Stimulated activated CD8-positive, alpha-beta memory T cell treated with anti-CD3 and anti-CD28 coated beads, Interleukin-7, amount 100 ng/mL, for 1 hour (primary cell): ENCODE measurements at places on chromosomes 11 and 22.
A peak's percentile ranks its signal among the peaks of the same experiment; 100 is the strongest.

DNA sequence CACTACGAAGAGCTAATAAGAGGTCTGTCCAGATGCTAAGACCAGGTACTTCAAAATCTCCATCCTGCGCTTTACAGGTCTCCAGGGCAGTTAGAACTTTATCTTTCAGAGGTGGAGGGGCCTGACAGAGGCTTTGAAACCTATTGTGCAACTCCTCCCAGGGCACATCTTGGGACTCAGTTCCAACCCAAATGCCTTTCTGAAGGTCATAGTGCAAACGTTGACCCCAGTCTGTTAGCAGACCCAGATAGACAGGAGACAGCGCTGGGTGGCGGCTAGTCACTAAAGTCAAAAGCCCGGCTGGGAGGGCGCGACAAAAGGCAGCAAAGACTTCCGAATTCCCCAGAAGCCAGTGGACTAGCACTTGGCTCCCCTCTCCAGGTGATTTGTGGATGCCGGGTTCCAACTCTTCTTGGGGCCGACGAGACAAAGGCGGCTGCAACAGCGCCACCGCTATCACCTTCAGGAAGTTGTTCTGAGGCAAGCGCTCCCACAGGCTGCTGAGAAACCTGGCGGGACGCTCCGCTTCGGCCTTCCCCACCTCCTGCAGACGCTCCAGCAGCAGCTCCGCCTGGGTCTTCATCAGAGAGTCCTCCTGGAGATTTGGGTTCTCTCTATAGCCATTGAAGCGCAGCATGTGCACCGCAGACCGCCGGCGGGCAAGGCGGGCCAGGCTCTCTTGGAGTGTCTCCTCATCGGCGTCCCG, 728 bp downstream of the FANCF start:
- DNase-seq = peak; percentile 26

GRCh38 chr11:64687643-64688533, 35.1 kb downstream of the NRXN2 start:
- no peak for DNase-seq

- DNase-seq = no peak
Measured at GRCh38 chr22:41762980-41763779, 37.3 kb upstream of the CCDC134 start.

DNA sequence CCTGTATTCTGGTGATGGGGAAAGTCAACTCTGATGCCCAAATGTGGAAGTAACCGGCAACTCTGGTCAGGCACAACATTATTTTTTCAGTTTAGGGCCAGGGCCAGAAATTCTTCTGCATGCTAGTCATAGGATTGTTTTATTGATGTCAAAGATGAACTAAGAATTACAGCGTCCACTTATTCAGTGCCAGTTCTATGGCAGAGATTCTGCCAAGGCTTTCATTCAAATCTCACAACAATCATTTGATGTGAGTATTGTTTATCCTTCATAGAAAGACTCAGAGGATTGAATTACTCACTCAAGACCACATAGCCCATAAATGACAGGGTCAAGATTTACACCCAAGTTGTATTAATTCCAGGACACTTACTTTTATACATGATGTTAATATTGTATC, 87.7 kb downstream of the TMPRSS5 start:
- no peak for DNase-seq

GRCh38 chr11:48024635-48025071, 44.3 kb downstream of the PTPRJ start:
- DNase-seq = no peak

DNA sequence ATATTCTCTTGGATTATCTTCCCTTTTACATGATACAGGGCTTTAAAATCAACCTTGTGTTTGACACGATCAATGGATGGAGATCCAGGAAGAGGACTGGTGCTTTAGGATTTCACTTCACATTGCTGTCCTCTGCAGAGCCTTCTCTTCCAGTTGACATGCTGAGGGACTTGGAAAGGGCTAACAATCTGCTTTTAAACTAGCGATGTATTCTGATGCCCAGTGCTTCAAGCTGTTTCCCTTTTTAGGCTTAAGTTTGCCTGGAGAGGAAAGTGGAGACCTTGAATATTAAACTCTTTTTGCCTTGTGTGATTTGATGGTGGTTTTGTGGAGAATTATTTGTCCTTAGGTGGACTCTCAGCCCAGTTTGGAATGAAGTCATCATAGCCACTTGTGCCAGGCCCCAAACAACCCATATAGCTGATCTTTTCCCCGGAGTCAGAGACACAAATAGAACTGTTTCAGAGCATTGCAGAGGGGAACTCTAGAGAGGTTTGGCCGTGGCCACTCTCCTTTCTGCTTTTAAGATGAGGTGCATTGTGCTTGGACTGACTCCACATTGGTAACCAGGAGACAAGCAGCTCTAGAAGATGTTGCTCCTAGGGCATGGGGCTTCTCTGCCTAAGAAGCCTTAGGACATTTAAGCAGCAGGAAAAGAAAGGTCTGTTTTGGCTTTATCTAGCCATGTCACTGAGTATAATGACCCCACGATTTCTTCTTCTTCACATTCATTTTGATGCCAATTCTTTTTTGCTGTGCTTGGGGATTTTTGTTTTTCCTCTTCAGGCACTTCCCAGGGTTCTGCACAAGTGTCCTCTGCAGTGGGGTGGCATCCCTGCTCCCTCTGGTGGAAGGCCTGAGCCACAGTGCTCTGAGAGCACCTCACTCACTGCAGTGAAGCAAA, 152.8 kb downstream of the NCAM1 start:
- no peak for DNase-seq

- DNase-seq = no peak
Measured at GRCh38 chr22:37310815-37311595, 28.7 kb downstream of the CYTH4 start.

DNA sequence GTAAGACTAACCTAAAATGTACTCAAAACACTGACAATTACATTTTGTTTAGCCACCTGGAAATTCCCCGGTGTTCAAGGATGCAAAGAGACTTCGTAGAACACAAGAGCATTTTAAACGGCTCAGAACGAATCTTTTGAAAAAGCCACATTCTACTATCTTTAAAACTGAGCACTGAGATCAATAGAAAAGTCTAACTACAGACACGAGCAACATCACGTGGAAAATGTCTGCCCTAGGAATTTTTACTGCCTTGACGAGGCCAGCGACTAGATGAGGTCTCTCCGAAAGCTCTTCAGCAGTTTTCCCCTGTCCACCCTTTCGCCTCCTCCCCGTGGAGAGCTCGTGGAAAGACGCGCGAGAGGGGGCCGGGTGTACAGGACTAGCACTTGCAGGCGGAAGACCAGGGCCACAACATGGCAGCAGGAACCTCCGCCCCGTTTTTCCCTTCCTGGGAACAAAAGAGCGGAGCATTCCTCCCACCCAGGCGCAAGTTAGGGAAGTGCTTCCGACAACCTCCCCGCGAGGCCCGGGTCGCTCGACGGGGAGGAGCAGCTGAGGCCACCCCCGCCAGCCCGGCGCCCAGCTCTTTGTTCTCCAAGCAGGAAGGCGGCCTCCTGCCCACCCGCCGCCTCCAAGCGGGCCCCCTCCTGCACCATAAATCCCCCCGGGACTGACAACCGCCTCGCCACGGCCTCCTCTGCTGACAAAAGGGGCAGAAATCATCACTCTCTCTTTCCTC, 1.1 kb downstream of the EIF4G2 start:
- peak; percentile 1 for DNase-seq

- DNase-seq = no peak
Measured at GRCh38 chr11:68168694-68169093, 44.4 kb downstream of the KMT5B start.
